ENCODE measurements at places on chromosomes 6 and 20.

DNA sequence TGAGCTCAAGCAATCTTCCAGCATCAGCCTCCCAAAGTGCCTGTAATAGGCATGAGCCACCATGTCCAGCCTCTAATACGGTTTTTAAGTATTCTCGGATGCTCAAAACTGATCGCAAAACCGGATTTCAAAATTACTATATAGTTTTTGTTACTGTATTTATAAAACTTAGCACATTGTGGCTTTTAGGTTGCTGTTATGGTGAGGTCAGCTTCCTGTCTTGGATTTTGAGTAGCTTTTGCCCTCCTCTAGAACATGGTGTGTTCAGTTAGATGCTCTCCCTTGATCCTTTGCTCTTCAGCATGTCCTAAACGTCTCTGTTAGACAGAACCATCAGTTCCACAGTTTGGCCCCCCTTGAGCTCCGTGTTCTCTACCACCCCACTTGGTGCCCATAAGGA, 96.2 kb downstream of the RPP40 start:
- DNase-seq, result no peak

- DNase-seq, result no peak
These were observed 19.2 kb downstream of the MRPS18A start for GRCh38 chr6:43668151-43669028.

DNA sequence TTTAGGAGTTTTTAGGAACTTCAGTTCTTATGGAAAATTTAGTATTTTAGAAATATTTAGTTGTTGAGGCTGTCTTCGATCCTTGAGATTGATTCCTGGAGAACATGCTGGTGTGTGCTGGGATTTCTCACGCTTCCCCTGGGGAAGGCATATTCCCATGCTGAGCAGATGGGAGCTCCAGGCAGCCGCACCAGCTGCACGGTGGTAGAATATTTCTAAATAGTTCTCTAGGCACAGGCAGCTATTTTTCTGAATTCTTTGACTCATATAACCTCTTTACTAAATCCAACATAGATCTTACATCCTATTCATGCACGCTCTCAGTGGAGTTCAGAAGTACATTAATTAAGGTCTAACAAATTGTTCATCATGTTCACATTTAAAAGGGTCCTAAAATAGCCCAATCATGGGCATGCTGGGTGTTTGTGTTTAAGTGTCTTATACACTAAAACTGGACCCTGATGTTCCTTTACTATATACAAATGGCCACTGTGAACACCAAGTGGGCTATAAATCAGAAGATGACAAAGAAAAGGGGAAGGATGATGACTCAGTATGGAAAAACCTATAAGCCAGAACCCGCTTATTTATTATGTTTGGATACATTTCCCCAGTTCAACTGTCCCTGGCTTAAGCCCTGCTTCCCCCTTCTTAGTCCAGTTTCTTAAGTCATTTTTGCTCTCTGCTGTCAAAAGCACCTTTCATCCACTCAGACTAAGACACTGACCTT, 138.5 kb downstream of the UST start:
- no peak for DNase-seq

- DNase-seq, result no peak
These were observed 7.1 kb downstream of the RPS6KA2 start for GRCh38 chr6:166619912-166620311.

DNA sequence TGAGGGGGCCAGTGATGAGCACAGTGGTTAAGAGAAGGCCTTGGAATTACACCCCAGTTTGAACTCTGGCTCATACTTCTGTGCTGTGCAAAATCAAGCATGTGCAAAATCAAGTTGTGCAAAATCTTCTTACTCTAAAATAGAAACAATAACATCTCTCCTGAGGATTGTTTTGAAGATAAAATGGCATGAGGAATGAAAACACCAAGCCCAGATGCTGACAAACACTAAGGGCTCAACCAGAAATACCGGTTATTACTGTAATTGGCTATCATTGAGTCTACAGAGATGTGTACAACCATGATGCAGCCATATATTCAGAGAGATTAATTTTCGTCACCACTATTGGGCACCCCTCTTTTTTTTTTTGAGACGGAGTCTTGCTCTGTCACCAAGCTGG, 5.9 kb upstream of the BCAS1 start:
- DNase-seq, result no peak

DNA sequence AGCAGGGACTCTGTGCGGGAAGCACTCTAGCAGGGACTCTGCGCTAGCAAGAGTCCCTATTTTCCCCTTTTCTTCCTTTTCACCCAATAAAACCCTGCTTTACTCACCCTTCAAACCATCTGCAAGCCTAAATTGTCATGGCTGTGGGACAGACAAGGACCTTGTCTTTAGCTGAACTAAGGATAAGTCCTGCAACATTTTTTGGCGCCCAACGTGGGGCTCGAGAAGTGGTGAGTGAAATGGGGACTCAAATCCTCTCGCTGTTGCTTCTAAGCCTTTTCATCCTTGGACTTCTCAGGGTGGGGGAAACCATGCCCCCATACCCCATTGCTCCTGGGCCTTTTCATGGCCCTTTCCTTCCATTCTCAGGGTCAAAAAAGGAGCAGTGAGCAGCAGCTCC, 46.4 kb downstream of the IMPG1 start:
- DNase-seq, result no peak

DNA sequence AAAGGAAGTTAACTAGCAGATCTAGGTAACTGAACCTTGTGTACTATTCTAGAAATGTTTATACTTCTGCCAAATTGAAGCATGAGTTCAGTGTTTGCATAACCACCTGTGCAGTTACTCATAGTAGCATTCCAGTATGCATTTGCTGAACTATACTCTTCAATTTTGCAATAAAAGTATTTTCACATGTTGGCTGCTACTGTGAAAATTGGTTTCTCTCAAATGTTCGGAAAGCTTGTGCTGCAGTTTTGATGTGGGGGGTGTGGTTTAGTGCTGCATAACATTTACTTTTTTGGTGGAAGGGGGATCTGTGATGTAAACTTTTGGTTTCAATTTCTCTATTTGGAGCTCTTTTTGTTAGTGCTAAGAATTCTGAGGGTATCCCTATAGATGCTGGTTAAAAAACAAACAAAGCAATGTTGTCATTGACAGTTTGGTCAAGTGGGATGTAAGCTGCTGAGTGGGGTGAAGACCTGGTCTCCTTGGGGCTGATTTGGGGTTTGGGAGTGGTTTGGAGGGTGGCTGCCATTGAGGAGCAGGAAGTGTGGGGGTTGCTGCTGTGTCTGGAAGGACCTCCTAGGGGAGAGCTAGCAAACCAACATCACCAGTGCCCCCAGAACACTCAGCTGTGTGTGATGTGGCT, 87.8 kb downstream of the CARMIL1 start:
- peak; percentile 3 for DNase-seq

GRCh38 chr6:136037876-136038460, 186.5 kb downstream of the PDE7B start:
- DNase-seq, result no peak

GRCh38 chr20:43361526-43361925, 96.2 kb upstream of the SRSF6 start:
- DNase-seq, result no peak

- DNase-seq, result no peak
These were observed 50.4 kb downstream of the PDE7B start for GRCh38 chr6:135901774-135902524.

GRCh38 chr6:25958700-25959162, 3.9 kb upstream of the TRIM38 start:
- DNase-seq, result no peak

- no peak for DNase-seq
These were observed 42.6 kb downstream of the PRKN start for GRCh38 chr6:162684961-162685360.

DNA sequence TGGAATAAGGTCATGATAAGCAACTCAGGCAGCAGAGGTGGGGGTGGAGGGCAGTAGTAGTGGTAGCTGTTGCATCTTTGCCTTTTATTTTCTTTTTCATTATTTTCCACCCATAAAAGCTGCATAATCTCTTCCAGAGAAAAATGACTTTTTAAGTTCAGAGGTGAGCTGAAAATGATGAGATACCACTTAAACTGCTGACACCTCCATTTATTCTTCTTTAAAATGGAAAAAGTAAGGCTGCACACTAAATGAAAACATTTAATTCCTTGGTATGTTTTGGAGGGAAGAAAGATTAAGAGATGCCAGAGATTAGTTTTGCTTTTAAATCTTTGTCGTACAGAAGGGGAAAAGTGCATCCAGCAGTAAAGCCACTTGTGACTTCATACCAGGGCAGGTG, 97.2 kb downstream of the ADTRP start:
- DNase-seq, result no peak

DNA sequence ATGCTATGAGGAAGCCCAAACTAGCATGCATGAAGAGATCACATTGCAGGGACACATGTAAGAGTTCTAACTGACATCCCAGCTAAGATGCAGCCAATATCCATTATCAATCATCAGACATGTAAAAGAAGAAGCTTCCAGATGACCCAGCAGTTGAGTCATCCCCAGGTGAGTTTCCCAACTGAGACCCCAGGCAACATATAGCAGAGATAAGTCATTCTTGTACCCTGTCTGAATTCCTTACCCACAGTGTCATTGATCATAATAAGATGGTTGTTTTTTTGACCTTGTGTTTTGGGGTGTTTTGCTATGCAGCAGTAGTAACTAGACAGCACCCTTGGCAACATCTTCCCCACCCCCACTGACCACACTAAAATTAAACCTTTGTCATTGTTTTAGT, 18.9 kb downstream of the SIRPD start:
- no peak for DNase-seq

DNA sequence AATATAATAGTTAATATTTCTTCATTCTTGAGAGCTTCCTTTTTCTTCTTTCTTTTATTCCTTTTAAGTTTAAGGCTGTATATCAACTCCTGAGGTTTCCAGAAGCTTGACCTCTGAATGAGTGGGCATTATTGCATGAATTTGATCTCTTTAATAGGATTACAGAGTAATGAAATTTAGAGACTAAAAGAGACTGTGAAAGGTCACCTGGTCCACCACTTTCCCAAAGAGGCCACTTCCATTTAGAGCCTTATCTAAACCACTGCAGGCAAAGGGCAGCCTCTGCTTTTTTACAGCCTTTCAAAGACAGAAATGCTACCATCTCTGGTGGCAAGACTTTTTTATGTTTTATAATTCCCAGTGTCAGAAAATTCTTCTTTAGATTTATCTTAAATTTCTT, 215.3 kb upstream of the HS3ST5 start:
- DNase-seq, result no peak

GRCh38 chr6:135254471-135254870, 73.4 kb downstream of the MYB start:
- DNase-seq, result no peak

GRCh38 chr6:34369385-34369784, 23.1 kb downstream of the NUDT3 start:
- no peak for DNase-seq

GRCh38 chr6:137390334-137390733, 103.9 kb downstream of the OLIG3 start:
- DNase-seq, result no peak

- DNase-seq, result no peak
These were observed 143.1 kb upstream of the MOCS1 start for GRCh38 chr6:40077315-40077714.

DNA sequence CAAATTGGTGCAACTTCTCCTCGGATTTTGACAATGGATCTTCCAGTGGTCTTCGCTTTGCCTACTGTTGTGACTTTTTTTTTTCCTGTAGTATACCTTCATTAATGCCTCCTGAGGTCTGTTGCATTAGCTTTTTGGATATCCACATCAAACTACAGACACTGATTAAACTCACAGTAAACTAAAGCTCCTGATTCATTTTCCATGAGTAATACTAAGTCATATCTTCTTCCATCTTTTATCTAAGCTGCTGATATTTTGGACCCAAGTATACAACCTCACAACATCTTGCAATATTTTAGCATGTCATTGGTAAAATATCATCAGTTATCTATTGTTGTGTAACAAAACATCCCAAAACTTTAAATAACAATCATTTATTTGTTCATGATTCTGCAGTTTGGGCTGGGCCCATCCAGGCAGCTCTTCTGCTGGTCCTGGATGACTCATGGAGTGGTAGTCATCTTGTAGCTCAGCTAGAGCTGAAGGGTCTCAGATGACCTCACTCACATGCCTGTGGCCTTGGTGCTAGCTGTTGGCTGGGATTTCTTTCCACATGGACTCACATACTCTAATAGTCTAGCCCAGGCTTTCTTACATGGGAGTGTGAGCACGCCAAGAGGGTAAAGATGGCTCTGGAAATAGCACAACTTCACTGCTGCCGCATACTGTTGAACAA, 78.3 kb upstream of the SRSF6 start:
- no peak for DNase-seq

DNA sequence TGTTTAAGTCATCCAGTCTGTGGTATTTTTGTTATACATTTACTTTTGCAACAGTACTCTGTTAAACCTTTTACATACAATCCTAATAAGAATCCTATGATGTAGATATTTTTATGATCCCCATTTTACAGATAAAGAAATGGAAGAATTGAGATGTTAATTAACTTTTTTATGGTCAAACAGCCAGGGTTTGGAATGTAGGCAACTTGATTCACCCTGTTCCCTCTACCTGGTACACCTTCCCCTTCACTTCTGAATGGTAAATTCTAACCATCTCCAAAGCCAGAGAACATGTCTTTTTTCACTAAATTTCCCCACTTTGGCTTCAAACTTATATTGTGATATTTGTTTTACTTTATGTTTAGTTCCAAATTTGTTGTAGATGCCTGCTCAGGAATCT, 300.1 kb downstream of the PHF3 start:
- no peak for DNase-seq

DNA sequence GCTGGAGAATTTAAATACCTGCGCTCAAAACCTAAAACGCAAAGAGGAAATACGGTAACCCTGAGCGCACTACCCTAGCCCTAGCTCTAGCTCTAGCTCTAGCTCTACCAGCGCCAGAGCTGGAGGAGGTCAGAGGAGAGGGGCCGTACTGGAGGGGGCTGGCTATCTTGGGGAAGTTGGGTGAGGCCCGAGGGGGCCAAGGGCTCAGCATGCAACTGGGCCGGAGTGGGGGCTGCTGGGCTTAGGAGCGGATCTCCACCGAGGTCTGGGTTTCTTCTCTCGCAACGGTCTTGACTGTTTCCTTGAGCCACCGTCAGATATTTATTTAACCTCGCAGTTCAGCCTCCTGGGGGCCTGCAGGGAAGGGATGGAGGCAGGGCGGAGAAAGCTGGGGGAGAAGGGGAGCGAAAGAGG, 91.0 kb downstream of the NCR2 start:
- DNase-seq, result no peak

DNA sequence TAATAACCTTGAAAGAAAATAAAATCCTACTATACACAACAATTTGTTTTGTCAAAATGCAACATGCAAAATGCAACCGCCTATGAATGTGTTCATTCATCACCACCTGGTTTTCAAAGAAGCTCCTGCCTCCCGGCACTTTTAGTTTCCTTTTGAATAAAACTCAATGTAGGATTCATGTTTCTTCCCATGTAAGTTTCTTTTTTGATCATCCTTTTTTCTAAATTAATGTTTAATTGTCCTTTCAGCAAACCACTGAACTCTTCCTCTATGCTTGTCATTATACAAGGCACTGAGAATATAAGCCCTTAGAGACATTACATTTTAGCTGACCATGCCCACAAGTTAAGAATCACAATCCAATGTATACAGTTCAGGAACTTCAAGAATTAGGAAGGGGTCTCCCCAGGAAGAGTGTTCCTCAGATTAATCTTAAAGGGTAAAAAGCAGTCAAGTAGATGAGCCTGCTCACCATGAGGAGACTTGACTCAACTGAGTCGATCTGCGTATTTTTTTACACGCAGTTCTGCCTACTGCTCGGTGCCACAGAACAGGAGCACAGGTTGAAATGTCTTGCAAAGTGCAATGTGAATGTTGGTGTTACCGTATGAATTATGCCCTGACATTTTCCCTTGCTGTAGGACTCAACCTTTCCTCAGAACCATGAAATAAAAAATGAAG, 7.2 kb upstream of the THEMIS start:
- no peak for DNase-seq

GRCh38 chr6:53986721-53987521, 124.3 kb upstream of the MLIP start:
- no peak for DNase-seq
